Suprapubic skin (tissue), 4 donors: ENCODE measurements at places on chromosomes 6 and 20.

GRCh38 chr6:25637960-25638434 lies 14.0 kb upstream of the SCGN start:
- no peak for DNase-seq

GRCh38 chr6:117974914-117975627 lies 68.0 kb downstream of the SLC35F1 start:
- DNase-seq, result no peak

DNA sequence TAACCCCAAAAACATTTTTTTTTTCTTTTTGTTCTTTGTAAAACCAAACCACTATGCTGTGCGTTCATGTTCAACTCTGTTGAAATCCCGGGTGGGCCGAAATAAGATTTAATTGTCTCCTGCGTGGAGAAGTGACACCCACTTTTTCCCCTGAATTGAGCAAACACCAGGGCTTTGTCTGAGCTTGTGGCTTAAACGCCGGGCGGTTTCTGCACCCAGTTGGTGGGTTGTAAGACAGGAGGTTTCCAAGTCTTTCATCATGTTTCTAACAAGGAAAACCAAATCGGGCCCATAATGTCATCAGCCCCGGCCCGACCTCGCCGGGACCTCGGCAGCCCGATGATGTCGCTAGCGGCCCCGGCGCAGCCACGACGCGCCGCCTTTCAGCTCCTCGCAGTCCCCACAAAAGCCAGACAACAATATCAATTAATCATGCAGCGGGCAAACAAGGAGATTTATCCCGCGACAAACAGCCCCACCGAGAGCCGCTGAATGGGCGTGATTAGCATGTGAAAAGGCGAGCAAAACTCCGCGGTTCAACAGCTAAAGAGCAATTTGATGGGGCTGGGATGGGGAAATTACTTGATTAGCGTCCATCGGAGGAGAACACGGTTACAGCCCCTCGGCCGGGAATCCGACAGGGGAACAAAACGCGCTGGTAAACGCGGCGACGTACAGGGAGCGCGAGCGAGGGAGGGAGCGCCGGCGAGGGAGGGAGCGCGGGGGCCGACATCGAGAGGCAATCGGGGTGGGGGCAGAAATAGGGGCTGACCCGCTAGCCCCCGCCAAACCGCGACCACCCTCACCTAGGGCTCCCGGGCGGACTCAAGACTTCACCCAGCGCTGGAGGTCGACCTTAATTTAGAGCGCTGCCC lies 5.3 kb downstream of the LINC00237 start:
- no peak for DNase-seq

DNA sequence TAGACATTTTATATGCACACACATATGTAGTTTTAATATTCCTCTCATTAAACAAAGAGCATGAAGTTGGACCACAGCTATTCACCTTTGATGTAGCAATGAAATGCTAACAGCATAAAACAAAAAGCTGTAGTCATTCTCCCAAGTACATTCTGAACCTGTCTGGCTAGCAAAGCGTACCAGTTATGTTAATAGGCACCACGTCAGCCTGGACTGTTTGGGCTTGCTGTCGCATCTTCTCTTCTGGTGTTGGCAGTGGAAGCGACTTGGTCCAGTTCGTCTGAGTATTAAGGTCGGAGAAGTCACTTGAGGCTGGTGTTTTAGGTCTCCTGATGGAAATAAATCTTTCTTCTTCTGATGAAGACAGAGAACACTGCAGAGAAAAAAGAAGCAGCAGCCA lies 42.8 kb downstream of the HEBP2 start:
- DNase-seq, result no peak

DNA sequence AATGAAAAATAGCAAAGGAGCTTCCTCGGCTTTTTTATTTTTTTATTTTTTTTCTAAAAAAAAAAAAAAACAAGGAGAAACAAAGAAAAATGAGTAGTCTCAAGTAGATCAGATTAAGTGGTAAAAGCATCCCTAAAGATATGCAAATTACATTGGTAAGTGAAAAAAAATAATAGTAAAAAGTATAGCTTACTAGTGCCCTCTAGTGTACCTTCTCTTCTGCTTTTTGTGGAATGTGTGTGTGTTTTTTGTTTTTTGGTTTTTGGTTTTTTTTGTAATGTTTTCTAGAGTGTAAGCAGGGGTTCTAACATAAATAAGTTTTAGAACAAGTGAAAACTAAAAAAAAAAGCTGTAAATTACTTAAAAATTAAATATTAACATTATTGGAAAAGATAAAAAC lies 1062.0 kb downstream of the HACE1 start:
- no peak for DNase-seq

DNA sequence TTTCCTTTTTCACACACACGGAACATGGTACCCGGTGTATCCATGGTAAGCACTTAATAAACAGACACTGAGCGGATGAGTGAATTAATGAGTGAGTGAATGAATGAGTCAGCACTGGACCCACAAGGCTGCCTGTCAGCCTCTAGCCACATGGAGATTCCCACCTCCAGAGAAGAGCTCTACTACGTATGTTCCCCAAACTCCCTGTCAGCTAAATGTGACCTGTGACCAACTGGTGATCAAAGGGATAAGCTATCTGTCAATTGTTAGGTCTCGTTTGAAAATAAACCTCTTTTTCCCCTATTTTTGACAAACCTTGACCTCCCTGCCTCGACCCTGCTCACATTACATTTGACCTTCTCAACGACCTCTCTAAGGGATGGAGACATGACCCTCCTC lies 24.5 kb upstream of the TAF8 start:
- no peak for DNase-seq

DNA sequence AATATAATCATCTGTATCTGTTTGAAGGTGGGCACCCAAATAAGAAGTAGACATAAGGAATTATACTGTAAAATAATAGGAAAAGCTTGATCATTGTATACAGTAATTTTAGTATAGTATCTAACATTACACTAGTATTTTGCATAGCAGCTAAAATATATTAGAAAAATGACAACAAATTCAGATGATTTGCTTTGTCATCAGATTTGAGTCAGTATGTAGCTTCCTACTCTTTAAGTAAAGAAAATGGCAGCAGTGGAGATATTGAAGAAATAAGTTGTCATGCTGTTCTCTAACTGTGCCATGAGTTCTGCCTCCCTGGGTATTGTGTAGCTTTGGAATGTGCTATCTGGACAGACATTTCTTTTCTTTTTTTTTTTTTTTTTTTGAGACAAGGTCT lies 74.4 kb downstream of the TIAM2 start:
- DNase-seq, result no peak
